NCI-H524 (cell line): ENCODE measurements at places on chromosomes 16 and 17.

DNA sequence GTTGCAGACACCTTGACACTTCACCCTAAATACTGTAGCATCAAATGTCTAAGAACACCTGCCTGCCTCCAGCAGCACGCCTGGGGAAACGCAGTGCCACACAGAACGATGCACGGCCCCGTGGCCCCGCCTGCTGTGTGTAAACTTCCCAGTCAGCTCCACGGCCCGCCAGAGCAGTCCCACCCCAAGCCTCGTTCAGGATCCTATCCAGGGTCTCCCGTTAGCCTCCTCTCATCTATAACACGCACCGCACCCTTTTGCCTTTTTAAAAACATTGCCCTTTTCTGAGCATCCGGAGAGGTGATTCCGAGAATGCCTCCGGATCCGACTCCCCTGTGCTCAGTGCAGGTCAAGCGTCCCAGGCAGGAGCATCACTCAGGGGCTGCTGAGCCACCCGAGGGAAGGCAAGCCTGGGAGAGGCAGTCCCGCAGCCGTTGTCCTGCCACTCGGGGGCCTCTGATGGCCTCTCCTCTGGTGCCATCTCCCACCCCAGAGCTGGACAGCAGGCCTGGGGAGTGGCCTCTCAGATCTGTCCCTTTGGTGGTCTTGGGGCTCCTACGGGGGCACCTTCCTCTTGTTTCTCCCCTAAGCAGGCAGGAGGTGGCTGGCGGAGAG is 37.9 kb upstream of the SLC38A10 start:
- DNase-seq: peak; percentile 65

DNA sequence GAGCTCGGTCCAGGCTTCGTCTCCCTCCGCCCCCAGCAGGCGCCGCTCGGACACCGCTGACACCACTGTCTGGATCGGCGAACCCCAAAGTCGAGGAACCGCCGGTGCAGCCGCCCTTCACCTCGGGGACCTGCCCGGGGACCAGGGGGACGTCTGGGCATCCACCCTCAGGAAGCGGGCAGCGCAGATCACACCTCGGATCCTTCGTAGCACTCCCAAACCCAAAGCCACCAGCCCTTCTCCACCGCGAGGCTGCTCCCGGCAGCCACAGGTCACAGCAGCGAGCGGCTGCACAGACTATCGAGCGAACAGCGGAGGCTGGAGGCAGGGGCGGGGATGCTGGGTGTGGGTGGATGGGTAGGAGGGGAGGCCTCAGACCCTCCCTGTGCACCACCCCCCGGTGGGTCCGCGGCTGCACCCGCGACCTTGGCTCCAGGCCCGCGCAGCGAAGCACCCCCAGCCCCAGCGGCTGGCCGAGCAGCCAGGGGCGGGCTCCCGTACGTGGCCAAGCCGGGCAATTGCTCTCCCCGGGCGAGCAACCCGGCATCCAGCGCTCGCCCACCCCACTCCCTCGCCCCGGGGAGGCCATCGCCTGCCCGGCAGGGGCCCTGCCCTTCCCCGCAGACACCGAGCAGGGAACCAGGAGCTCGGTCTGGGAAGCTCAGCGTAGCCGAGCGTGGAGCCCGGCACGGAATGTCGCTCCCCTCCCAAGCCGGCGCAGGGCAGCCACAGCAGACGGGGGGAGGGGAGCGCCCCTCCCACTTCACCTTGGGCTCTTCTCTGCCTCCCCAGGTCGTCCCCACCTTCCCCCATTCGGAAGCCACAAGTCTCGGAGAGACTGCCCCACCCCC is 1.0 kb downstream of the SDK2 start:
- peak; percentile 55 for DNase-seq

GRCh38 chr17:11372692-11373091 is 131.7 kb downstream of the SHISA6 start:
- no peak for DNase-seq

DNA sequence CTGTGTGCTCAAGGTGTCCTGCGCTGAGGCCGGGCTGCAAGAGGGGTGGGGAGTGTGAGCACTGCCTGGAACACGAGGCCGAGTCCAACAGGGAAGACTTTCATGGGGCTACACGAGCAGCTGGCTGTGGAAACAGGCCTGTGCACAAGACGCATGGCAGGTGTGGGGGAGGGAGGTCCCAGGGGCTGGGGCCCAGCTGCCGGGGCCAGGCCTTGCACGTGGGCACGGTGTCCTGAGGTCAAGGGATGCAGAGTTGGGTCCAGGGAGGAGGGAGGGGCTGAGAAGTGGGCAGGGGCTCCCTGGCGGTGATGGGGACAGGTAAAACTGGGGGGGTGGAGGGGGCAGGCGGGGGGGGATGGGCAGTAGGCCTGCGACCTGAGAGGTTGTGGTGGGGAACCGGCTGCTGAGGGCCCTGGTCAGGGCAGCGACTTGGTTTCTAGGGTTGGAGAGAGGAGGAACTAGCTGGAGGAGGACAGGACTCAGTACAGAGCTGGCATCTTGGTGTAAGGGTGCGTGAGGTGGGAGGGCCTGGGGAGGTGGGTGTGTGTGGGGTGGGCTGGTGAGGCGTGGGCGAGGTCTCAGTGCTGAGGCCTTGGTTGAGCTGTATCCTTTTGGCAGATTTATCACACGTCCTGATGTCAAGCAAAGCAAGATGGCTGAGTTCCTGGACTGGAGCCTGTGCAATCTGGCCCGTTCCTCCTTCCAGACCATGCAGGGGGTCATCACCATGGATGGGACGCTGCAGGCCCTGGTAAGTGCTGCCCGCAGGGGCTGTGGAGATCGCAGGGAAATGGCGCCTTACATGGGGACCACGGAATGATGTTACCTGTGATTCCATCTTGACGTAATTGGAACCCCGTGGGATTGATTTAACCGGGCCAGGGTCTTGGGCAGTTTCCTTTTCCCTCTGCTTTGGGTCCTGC is 29.4 kb downstream of the TBCD start:
- no peak for DNase-seq

DNA sequence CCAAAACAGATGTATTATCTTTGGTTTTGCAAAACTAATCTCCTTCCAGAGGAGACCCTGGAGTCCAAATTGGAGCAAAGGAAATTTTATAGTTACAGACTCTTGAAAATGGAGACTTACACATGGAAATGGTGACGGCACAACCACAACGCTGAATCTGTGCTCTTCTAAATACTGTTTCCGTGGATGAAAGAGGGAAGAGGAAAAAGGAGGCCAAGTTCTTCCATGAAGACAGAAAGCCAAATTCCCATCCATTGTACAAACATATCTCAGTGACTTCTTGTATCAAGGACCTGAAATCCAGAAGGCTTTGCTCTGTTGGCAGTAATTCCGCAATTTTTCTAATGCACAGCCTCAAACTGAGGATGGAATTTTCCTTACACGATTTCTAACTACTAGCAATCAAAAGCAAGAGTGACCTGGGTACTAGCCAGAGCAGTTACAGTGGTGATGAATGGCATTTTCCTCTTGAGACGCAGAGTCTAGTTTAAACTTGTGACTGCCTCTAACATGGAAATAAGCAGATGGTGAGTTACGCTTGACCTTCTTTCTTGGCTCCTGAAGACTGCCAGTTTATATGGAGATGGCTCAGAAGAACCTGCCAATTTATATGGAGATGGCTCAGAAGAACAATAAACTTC is 38.5 kb downstream of the VPS53 start:
- DNase-seq: no peak

DNA sequence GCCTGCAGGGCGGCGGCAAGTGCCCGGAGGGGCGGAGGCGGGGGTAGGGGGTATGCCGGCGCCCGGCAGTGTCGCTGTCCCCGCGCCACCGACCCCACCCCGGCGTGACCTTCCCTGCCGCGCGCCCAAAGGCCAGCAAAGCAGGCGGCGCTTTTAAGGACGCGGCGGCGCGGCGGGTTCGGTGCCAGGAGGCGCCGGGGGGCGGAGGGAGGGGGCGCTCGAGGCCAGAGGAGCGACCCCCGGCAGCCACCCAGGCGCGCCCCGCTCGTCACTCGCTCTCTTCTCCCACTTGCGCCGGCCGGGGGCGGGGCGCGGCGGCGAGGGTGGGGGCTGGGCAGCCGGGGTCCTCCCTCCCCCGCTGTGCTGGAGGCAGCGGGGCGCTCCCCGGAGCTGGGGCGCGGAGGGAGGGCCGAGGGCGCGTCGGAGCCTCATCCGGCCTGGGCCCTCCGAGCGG is 8.6 kb upstream of the BAHCC1 start:
- DNase-seq: peak; percentile 46

- no peak for DNase-seq
These were observed 22.2 kb upstream of the RAB11FIP4 start for GRCh38 chr17:31369266-31369665.

DNA sequence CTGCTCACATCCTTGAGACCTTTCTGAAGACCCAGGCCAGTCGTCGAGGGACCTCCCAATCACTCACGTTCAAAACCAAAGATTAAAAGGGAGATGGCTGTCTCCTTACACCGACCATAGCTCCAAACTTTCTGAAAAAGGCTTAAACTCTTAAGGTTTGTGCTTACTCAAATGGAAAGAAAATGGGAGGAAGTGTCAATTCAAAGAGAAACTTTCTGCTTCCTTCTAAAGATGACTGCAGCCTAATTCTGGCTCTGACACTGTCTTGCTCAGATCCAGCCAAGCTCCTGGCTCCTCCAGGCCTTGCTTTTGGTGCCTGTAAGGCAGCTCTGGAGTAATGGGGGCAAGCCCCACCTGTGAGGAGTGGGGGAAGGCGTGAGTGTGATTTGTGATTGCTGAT is 54.9 kb upstream of the WSB1 start:
- no peak for DNase-seq

- DNase-seq: no peak
These were observed 4.1 kb downstream of the HS3ST3B1 start for GRCh38 chr17:14304773-14305517.

DNA sequence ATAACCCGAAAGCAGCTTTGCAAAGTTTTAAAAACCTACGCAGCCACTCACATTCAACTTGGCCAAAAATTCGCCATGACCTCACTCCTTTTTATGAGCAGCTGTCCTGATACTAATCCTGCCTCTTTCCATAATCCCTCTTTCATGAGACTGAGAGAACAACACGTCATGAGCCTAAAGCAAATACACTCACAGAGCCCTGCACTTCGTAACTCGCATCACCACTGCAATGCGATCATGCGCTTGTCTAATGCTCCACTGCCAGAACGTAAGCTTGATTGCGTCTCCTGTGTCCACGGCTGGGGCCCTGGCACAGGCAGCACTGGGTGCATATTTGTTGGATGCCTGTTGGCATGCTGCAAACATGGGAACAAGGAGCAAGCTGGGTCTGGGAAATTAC is 36.2 kb downstream of the CDRT4 start:
- DNase-seq: peak; percentile 85

DNA sequence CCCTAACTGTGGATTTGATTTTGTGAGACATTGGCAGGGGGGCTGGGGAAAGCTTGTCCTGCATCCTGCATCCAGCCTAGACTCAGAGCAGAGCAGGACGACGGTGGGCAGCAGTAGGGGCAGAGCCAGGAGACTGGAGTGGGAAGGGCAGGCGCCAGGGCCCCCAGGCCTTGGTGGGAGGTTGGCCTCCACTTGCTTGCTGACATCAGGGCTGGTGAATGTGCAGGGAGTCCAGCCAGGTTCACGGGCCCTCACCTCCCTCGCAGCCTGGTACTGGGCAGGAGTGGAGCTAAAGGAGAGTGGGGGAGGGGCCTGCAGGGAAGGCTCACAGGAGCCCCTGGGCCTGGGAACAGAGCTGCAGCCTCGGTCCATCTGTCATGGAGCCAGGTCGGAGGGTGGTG is 2.2 kb upstream of the SMTNL2 start:
- DNase-seq: no peak

DNA sequence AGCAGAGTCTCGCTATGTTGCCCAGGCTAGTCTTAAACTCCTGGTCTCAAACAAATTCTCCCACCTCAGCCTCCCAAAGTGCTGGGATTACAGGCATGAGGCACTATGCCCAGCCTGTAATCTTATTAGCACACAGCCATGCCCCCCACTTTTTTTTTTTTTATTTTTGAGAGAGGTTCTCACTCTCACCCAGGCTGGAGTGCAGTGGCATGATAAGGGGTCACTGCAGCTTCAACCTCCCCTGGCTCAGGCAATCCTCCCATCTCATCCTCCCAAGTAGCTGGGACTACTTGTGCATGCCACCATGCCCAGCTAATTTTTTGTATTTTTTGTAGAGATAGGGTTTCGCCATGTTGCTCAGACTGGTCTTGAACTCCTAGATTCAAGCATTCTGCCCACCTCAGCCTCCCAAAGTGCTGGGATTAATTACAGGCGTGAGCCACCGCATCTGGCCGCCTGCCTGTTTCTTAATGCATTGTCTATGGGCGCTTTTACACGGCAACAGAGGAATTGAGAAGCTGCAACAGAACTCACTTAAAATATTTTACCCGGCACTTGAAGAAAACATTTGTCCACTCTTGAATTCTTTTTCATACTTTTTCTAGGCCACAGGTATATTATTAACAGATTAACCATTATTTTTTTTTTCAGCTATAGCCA is 8.8 kb upstream of the CEP20 start:
- no peak for DNase-seq
